AG09319 (cell line): ENCODE measurements at places on chromosomes 7 and 10.

DNA sequence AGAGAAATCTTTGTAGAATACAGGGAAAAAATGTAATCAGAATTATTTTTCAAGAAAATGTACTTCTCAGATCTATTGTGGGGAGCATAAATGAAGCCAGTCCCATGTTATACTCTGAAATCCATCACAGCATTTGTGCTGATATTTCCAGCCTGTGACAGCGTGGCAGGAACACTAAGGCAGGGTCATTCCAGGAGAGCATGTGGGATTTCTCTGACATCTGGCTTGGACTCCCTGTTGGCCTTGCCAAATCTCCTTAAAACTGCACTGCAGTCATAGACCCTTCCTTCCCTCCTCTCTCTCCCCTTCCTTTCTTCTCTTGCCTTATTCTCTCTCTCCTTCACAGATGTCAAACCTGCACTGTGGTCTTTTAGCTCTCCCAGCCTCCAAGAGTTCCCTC lies 6.5 kb upstream of the TSPAN13 start:
- DNase-seq = no peak

DNA sequence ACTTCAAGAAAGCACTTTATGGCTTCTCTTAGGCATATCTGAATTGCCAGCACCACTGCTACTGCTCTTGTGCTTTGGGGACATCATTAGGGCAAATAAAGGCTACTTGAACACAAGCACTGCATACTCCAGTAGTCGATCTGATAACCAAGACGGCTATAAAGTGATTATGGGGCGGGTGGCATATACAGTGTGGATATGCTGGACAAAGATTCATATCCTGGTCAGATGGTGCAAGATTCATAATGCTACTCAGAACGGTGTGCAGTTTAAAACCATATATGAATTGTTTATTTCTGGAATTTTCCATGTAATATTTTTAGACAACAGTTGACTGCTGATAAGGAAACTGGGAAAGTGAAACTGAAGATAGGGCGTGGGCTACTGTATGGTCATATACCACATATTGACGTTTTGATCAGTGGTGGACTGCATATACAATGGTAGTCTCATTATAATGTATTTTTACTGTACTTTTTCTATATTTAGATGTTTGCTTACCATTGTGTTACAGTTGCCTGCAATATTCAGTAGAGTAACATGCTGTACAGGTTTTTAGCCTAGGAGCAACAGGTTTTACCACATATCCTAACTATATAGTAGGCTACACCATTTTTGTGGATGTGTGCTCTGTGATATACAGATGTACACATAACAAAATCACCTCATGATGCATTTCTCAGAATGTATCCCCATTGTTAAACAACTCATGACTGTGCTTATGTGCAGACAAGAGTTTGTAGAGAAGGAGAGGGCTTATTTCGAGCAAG lies 15.2 kb downstream of the ANLN start:
- DNase-seq = no peak

- no peak for DNase-seq
Measured at GRCh38 chr7:51458693-51459092, 142.1 kb upstream of the COBL start.

DNA sequence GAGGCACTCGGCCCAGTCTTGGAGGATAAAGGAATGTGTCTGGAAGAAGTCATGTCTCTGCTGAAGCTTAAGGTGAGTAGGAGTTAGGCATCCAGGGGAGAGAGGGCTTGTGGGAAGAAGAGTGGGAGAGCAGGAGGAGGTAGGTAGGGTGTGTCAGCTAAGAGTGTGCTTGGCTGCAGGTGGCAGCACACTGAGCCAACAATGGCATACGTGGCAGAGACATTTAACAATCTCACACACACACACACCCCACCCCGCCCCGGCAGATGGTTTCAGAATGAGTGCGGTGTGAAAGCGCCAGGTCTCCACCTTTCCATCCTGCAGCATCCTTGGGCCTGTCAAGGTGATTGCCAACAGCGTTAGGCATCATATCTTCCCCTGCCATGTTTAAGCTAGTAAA lies 11.2 kb upstream of the ARPC1A start:
- DNase-seq = no peak

DNA sequence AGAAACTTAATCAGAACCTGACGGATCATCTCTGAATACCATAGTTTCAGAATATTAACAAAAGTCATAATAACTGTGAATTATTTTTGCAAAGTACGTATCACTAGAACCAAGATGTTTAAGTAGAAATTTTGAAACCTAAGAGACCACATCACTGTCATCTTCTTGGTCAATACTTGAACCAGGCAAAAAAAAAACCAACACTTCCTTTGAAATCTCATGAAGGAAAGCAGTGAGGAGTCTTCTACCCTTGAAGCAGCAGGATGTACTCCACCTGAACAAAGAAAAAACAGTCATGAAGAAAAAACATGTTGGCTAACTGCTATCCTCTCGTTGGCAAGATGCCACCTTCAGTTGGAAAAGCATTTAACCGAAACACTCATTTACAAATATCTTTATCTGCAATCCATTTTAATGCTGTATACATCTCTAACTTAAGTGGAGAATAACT lies 82.4 kb downstream of the SRPK2 start:
- no peak for DNase-seq

- DNase-seq = no peak
Measured at GRCh38 chr7:118053353-118053752, 130.6 kb upstream of the LSM8 start.

GRCh38 chr10:112708461-112708860 lies 241.6 kb upstream of the TCF7L2 start:
- DNase-seq = no peak

GRCh38 chr10:3735175-3735574 lies 49.8 kb downstream of the KLF6 start:
- no peak for DNase-seq
